ENCODE measurements at places on chromosomes 11 and 22. TPM values are rescaled to one million over a fixed set of nuclear protein-coding genes. Genes with fewer than 3 reads are reported as not detected.

- no peak for DNase-seq
Measured at GRCh38 chr11:83895516-83895915, 609.3 kb upstream of the CCDC90B start.

DNA sequence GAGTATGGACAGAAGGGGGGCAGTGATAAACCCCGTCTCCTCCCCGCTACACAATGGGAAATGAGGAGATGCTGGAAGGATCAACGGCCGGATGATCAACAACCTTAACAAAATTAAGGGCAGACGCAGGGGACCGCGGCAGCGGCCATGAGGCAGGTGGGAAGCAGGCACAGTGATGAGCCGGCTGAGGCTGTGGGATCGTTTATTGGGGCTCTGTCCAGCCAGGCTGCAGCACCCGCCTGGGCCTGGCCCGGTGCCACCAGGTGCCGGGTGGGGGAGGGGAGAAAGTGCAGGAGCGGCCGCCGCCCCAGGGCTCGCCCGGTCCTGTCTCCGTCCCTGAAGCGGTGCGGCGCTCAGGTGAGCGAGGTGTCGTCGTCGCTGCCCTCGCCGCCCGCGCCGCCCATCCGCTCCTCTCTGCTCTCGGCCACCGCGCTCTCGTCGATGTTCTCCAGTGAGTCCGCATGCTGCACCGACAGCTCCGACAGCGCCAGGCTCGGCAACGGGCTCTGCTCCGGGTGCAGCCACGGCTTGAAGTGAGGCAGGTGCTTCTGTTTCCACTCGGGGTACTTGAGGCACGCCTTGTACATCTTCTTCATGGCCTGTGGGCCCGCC is 2.4 kb upstream of the ARAP1 start:
- DNase-seq: no peak

DNA sequence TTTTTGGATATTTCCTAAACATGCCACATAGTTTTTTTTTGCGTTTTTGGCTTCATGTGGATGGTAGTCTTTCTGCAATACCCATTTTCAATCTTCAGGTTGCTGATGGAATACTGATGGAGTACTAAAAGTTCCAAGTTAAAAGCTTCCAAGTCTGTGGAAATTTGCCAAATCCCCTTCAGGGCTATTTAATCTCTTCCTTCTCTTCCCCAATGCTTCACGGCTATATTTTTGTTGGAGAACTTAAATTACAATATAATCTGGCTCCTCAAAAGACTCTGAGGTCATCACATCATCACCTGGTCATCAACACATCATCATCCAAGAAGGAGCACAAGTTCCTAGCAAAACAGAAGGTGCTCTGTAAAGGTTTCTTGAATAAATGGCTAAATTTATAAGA is 881.0 kb upstream of the TENM4 start:
- no peak for DNase-seq

DNA sequence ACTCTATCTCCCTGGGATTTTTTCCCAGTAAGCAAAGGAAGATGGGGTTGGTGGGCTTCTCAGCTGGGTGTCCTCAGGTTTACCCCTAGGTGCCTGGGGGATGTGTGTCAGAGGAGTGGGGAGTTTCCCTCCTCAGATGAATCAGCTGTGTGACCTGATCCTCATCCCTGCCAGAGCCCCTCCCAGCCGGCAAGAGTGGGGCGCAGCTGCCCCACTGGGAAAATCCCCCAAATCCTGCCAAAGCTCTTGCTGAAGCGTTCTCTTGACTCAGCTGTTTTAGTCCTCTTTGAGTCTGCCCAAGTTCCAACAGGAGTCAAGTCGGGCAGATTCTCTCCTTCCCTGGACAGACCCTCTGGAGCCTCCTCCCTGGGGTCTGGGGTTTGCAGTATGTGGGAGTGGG is 6.0 kb downstream of the C11orf68 start:
- no peak for DNase-seq

- no peak for DNase-seq
Measured at GRCh38 chr11:11531131-11531908, 90.5 kb downstream of the GALNT18 start.

DNA sequence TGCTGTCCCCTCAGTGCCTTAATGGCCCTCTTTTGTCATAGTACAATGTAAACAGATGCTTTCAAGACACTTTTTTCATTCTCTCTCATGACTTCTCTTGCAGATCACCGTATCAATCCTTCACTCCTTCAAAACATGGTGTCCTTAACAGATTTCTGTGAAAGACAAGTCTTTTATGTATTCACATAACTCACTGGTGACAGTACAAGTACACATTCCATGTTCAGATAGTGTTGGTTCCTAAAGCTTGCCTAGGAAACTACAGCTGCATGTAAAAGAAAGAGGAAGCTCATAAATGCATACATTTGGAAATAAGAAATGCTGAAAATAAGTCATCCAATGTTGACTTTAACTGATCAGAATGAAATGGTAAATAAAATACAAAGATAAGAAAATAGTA is 5.0 kb upstream of the OR52E6 start:
- no peak for DNase-seq

- DNase-seq: peak; percentile 56
Measured at GRCh38 chr22:35521358-35522224, 19.0 kb upstream of the RASD2 start.

- no peak for DNase-seq
Measured at GRCh38 chr11:37076866-37077265, 478.8 kb upstream of the RAG2 start.

GRCh38 chr22:22802339-22802970 is 85.2 kb upstream of the IGLL5 start:
- peak; percentile 94 for DNase-seq

GRCh38 chr11:22774716-22775115 is 54.9 kb downstream of the SVIP start:
- no peak for DNase-seq

DNA sequence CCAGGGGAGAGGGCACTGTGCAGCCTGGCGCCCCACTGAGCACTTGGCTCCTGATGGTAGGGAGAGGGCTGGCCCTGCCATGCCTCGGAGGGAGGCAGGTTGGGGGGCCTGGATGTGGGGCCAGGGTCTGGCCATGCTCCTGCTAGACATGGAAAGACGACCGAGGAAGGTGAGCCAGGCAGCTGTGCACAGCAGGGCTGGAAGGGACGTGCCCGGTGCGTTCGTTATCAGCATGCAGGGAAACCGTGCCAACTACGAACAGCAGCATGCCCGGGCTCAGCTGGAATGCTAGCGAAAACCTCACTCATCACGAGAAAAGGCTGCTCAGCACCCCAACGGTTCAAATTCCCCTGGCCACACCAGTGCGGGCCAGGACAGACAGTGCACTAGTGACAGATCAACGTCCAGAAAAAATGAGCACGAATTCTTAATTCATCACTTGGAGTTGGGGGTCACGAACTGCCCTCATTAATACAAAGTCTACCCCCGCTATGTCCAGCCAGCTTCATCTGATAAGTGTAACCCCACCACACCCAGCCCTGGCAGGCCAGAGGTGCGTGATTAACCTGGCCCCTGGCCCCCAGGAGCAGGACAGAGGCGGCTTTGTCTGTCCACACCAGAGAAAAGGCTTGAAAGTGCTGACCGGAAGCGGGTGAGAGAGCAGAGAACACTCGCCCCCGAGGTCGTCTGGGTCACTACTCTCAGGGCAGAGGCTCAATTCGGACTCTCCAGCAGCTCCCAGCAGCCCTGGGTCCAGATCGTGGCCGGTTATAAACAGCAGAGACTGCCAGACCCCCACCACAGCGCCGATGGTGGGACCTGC is 84.2 kb downstream of the CELSR1 start:
- DNase-seq: no peak

DNA sequence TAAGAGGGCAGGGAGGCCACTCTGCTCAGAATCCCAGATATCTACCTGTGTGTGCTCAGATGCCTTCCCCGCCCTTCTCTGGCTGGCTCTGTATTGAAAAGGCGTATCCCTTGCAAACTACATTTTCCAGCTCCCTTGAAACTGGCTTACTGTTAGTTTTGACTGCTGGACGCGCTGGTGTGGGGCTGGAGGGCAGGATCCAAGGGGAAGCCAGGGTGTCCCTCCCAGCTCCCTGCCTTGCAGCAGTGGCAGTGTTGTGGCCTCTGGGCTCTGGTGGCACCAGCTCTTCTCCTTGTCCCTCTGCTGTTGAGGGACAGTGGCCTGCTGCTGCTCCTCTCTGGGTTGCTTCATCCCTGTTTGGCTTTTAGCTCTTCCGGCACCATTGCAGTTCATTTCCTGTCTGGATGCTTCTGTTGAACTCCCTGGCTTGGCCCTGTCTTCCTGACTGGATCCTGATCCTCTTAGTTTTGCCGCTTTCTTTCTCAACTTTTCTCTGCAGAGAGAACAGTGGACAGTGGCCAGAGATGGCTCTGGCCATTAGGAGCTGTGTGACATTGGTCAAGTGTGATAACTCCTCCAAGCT is 107.1 kb upstream of the PARVA start:
- DNase-seq: no peak

GRCh38 chr11:44532809-44533208 is 32.7 kb upstream of the CD82 start:
- no peak for DNase-seq

DNA sequence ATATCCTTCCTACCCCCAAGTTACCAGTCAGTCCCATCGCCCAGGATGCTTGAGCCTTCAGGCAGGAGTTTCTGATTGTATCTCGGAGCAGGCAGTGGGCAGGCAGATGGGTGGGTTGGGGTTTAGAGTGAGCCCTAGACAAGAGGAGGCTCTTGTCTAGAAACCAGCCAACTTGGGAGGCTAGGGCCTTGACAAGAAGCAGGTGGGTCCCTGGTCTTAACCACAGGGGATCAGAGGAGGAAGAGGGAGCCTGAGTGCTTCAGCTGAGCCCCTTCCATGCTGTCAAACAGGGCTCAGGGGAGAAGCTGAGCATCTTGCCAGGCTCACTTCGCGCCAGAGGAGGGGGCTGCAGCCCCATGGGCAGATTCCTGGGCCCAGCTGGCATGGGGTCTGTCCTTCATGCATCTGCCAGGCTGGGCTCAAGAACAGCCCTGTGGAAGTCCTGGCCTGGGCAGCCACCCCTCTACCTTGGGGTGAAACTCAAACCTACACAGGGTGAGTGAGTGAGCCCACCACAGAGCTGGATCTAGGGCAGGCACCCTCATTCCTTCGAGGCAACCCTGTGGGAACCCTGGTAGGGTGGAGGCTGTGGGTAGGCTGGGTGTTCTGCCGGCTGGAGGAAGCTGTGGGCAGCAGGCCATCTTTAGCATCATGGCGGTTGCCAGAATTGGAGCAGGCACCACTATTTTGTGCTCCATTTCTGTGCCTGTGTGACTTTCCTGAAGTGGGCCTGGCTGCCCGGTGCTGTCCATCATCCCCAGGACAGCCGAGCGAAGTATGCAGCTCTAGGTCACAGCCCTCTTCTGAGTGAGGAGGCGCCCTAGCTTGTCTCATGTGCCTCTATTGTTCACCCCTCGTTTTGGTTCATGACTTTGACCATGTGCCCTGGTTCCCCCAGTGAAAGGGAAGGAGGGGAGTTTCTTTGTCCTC is 108.1 kb downstream of the MORC2 start:
- no peak for DNase-seq

DNA sequence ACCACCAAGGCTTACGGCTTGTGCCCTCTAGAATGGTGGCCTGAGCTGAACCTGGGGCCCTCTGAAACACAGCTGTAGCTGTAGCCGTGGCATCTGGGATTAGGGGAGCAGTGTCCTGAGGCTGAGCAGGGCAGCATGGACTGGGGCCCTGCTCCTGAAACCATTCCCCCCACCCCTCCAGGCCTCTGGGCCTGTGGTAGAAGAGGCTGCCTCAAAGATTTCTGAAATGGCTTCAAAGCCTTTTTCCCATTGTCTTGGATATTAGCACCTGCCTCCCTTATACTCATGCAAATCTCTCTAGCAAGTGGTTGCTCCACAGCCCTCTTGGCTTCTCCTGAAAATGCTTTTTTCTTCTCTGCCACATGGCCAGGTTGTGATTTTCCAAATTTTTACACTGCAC is 106.9 kb downstream of the CTNND1 start:
- DNase-seq: no peak

- DNase-seq: no peak
Measured at GRCh38 chr11:74971424-74971823, 17.3 kb upstream of the NEU3 start.

DNA sequence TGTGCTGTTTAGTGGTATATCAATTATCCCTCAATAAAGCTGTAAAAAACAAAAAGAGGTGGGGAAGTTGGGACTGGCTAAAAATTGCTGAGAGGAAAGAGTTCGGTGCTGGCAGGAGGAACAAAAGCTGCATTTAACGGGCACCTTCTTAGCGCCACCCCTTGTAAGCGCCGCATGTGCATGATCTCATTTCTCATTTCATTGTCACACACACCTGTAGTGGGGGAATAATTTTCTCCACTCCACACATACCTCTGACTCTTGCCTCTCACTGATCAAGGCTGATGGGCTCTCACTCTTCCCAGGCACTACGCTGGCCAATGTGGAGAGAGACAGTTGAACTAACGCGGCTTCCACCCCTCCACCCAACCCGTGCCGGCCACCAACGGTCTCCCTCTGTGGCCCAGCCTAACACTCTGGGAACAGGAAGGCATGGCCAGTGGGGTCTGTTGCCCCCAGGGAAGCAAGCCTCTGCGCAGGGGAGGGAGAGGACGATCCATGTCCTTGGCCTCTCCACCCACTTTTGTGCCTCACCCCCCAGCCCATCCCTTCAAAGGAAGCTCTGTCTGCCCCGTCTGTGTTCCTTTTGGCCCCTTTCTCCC is 186.7 kb upstream of the SYT13 start:
- no peak for DNase-seq

- peak; percentile 34 for DNase-seq
Measured at GRCh38 chr22:39179841-39180335, 27.4 kb upstream of the CBX7 start.

DNA sequence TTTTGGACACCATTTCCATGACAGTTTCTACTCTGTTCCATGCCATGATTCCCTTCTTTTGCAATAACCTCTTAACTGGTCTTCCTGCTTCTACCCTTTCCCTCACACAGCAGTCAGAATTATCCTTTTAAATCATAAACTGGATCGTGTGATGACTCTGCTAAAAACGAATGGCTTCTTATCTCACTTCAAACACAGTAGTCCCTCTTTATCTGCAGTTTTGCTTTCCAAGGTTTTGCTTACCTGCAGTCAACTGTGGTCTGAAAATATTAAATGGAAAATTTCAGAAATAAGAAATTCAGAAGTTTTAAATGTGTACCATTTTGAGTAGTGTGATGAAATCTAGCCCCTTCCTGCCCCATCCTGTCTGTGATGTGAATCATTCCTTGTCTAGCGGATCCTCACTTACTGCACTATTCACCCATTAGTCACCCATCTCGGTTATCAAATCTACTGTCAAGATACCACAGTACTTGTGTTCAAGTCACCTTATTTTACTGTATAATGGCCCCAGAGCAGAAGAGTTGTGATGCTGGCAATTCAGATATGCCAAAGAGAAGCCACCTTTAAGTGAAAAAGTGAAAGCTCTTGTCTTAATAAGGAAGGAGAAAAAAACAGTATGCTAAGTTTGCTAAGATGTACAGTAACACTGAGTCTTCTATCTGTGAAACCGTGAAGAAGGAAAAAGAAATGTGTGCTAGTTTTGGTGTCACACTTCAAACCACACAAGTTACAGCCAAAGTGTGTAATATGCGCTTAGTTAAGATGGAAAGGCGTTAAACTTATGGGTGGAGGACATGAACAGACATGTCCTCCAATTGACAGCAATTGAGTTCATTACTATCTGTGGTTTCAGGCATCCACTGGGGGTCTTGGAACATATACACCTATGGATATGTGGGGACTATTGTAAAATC is 283.0 kb downstream of the DDX10 start:
- no peak for DNase-seq

LRRC32 gene
- polyA plus RNA-seq: not detected

ENDOD1 gene
- 5.1 TPM for polyA plus RNA-seq

LRP4 gene
- polyA plus RNA-seq: 0.19 TPM

AQP11 gene
- 0.51 TPM for polyA plus RNA-seq

KCNJ5 gene
- polyA plus RNA-seq: not detected
